CD4-positive, alpha-beta T cell (primary cell): ENCODE measurements at places on chromosomes 12 and 14.
A peak's percentile ranks its signal among the peaks of the same experiment; 100 is the strongest.

GRCh38 chr12:13523536-13524307 is 327.2 kb downstream of the EMP1 start:
- no peak for DNase-seq

DNA sequence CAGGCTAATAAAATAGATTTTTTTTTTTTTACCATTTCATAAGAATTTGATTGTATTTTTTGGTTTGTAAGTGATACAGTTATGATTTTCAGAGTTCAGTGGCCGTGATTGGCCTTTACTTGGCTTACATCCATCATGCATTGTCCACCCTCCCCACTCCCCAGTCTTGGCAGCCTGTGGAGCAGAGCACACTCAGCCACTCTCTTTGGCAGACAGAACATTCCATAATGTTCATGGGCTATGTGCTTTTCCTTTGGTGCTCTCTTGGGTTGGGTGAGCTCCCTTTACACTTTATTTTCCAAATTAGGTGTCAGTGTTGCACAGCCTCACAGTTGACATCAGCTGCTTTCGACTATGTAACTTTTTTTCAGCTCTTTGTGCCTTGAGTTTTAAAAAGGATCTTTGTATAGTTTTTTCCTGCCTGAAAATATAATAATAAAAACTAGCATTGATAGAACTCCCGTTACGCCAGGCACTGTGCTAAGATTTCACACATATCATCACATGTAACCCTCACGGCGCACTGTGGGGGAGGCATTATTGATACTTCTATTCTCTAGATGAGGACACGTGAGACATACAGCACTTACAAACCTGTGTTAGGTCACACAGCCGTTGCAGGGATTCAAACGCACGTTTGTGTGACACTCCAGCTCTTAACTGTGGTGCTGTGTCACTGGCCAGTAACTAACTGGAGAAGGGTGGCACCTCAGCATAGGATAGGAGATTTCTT is 21.5 kb downstream of the SUDS3 start:
- DNase-seq: no peak

GRCh38 chr12:124588751-124589267 is 21.4 kb upstream of the NCOR2 start:
- no peak for DNase-seq

DNA sequence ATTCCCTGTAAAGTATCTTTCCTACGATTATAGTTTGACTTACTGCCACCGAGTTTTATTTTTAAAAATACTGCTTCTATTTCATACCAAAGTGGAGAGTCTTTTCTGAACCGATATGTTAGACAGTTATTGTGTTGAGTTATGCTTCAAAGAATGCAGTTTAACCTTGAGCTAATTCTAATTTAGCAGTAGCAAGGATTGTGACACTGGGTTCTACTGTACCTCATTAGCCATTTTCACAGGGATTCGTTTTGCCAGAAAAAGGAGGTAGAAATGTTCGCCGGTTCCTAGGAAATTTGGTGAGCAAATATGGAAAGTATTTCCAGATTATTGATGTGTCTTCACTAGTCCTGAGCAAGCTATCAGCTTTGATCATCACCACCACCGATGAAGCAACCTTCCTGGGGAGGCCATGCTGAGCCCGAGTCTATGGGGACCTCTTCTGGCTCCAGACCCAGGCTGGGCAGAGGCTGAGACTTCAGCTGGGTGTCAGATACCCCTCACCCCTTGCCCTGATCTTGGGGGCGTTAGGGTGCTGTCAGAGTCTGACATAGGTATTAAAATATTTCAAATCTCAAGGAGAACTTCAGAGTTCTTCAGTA is 13.6 kb downstream of the GLRX5 start:
- no peak for DNase-seq

DNA sequence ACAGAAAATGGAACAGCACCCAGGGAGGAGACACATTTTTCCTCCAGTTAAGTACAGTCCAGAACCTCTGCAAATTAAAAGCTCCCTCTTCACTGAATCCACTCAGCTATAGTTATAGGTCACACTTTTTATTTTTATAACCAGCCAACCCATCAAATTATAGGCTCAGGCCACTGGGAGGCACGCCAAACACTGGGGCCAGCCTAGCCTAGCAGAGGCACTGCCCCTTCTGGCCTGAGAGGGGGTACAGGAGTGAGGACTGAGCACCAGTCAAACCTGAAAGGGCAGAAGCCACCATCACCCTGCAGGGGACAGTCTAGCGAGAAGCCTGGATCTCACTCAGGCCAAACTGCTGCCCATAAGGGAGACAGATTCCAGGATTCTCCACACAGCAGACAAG is 19.3 kb downstream of the FMNL3 start:
- DNase-seq: no peak

GRCh38 chr12:117294189-117294603 is 67.2 kb downstream of the NOS1 start:
- no peak for DNase-seq

DNA sequence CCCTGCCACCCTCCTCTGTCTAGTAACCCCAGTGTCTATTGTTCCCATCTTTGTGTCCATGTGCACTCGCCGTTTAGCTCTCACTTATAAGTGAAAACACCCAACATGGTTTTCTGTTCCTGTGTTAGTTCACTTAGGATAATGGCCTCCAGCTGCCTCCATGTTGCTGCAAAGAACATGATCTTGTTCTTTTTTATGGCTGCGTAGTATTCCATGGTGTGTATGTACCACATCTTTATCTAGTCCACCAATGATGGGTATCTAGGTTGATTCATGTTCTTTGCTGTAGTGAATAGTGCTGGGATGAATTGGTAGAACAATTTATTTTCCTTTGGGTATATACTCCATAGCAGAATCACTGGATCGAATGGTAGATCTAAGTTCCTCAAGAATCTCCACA is 51.0 kb upstream of the RFLNA start:
- no peak for DNase-seq

DNA sequence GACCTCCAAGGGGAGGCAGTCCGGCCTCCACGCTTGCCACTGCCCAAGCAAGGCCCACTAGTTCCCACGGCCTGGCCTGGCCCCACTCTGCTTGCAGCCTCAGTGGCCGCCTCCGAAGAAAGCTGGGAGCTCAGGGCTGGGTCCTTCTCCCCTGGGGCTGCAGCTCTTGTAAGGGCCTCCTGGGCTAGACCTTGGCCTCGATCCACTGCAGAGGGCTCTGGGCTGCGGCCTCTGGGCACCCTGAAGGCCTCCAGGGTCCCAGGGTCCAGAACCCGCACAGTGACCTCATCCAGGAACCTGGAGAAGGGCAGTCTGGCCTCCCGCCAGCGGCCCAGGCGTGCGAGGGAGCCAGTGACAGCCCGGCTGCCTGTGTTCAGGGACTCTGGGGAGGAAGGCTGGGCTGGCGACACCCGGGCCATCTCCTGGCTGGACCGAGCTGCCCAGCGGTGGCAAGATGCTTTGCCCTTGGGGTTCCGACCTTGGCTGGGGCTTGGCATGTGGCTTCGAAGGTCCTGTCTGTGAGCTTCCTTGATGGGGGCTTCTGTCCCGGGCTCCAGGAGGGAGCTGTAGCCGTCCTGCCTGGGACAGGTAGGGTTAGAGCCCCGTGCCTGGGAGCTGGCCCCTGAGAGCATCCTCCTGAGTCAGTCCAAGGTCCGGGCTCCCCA is 9.8 kb downstream of the BEGAIN start:
- no peak for DNase-seq

GRCh38 chr12:116838365-116838764 is 42.9 kb downstream of the HRK start:
- no peak for DNase-seq

DNA sequence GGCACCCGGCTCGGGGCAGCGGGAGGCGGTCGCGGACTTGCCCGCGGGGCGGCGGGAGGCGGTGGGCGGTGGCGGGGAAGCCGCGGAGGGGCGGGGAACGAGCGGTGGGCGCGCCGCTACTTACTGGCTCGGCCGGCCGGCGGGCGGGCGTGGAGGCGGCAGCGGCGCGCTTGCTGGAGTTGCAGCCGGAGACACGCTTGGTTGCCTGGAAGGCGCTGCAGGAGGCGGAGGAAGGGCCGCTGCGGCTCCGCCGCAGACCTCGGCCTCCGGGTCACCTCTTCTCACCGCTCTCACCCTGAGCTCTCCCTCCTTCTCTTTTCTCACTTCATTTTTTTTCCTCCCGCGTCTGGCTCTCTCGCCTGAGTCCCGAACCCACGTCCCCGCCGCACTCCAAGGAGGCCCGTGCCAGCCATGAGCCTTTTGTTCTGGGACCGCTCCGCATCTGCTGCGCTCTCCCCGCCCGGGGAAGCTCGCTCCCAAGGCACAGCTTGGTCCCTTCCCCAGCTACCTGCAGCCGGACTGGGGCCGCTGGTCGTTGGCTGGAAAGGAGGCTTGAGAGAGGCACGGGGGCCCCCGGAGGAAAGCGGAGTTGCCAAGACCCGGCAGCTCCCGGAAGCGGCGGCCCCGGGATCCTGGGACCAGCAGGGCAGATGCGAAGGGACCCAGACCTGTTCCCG is 592 bp upstream of the KCNK10 start:
- no peak for DNase-seq

GRCh38 chr14:68621400-68622365 is 171.2 kb downstream of the ZFP36L1 start:
- DNase-seq: no peak

DNA sequence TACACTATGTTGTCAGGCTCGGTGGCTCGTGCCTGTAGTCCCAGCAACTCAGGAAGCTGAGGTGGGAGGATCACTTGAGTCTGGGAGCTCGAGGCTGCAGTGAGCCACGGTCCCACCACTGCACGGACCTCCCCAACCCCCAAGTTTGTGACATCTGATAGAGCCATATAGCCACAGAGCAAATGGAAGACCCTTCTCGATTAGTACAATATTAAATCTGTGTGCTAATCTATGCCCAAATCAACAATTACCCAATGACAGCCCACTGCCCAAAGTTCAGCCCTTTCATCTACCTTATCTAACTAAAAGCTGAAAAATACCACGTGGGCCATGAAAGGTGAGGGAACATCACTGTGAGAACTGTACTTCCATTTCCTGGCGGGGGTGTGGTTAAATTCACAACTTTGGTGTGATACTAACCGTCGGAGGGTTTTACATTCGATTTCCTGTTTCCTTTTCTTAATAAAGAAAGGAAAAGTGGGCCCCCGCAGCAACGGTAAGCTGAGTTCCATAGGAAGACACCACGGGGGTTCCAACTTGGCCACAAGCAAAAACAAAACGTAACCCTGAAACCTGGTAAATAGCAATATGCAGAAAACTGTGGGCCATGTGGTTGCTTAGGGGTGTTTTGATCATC is 31.2 kb upstream of the FOS start:
- DNase-seq: peak; percentile 67
